ENCODE measurements at places on chromosomes 11 and 22.
A peak's percentile ranks its signal among the peaks of the same experiment; 100 is the strongest.

- no peak for DNase-seq
Observed at GRCh38 chr11:120425527-120425926, 86.0 kb upstream of the GRIK4 start.

DNA sequence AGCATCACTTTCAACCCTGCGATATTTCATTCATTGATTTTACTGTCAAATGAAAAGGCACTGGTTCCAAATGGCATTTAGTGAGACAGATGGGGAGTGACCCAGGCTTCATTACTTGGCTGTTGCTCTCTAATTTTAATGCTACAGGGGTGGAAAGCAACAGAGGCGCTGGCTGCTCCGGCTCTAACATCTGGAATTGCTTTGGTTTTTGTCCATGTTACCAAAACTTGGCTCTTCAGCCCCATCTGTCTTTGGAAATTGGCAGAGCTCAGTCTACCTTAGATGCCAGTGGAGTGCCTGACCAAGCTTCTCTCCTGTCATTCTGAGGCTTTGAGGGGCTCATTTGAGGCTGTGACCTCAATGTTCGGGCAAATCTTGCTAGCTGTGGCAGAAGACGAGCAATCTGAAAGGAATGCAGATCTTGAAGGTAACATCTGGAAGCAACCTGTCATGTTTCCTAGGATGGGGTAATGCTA, 409.5 kb upstream of the SYN3 start:
- DNase-seq: no peak

GRCh38 chr11:62788991-62789390, 1.8 kb downstream of the TMEM179B start:
- no peak for DNase-seq

GRCh38 chr11:76978239-76978638, 56.0 kb upstream of the B3GNT6 start:
- no peak for DNase-seq

DNA sequence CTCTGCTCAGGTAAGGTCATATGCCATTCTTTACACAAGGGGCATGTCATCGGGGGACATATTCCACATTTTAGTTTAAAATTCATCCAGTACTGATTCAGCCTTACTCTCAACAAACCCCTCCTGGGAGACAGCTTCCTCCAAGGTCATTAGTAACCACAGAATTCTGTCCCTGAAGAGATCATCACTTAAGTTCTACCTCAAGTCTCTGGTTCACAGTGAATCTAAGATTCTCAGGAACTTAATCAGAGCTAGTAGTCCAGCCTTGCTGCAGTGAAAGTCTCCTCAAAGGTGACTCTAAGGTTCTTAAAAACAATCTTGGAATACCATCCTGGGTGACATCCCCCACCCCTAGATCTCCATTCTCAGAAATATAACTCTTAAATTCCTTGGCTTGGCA, 18.9 kb upstream of the GDPD4 start:
- DNase-seq: no peak

GRCh38 chr11:20459865-20460264, 72.3 kb downstream of the PRMT3 start:
- no peak for DNase-seq

DNA sequence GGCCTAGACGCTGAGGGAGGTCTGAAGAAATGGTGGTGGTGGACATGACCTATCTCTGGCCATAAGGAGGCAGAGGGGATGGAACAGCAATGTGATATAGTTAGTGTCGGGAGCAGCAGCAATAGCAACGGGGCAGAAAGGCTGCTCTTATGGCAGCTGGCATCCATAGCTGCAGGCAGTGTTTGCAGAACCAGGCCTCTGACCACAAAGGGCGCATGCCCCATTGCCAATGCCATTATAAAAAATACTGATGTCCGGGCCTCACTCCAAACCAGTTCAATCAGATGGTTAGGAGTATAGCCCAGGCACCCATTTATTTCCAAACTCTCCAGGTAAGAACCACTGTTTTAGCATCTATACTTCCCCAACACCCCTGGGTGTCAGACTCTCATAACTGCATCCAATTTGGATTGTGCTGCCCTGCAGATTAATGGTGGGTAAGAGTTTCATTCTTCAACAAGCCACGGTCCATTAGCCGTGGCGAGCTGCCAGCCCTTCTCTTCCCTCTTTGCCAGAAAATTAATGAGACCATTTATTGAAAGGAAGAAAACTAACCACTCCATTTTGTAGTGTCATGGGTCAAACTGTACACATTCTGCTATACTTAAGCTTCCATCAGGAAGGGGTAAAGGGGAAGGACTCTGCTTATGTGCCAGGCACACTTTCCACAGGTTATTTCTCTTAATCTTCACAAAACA, 72.8 kb upstream of the SPON1 start:
- no peak for DNase-seq

DNA sequence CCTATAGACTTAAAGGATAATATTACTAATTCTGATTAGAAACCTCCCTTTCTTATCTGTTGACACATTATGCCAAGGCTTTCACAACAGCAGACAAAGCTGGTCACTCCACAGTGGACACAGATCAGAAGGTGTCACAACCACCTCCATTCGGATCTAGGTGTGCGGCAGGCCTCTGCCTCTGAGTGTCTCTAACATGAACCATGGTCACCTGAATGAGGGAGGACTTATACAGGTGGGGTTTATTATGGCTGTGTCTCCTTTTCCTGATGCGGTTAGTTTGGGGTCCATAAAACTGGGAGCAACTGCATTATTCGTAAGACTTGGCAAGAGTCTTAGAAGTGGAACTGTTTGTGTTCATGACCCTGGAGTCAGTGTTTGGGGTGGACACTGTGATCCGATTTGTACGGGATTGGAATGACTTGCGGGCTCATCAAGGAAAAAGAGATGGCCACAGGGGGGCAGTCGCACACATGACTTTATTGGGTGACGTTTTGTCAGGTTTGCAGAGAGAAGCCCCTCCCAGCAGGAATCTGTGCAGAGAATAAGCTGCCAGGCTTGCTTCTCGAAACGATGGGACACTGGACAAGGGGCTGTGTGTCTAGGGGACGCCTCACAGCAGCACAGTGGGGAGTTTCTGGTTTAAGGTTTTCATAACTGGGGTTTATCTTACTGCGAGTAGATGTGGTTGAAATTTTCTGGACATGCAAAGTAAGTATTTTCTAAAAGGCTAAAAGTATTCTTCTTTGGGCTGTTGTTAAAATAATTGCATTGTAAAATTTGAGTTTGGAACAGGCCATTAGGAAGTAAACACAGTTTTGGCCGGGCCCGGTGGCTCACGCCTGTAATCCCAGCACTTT, 90.6 kb downstream of the GAB4 start:
- peak; percentile 31 for DNase-seq

- no peak for DNase-seq
Observed at GRCh38 chr11:13210424-13210823, 67.2 kb upstream of the BMAL1 start.

GRCh38 chr11:6237761-6238302, 1.1 kb upstream of the CNGA4 start:
- no peak for DNase-seq

DNA sequence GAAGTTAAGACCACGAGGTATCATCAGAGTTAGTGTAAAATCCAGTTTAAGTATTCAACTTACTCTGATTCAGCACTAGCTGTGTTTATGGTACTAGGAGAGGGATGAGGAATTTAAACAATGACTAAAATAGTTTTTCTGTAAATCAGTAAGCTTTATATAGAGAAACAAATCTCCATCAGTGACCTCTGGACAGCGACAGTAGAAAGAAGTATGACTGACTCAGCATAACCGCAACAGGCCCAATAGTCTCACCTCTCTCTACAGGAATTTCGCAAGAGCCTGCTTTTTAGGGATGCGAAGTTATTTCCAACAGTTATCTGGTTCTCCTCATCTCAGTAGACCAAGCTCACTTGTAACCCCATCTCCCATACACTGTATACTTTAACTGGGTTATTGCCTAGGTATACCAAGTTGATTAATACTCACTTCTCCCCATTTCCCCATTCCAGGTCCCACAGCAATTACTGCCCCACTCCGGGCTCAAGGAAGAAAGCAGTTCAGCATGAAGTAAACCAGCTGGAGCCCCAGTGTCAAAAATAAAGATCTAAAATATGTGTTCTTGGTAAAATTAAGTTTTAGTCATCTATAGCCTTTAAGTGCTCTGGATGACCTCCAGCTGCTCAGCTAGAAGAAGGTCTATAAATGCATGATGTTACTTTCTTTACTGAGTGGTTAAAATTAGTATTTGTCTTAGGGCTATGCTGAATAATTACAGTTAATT, 770.6 kb upstream of the CCDC90B start:
- no peak for DNase-seq

- no peak for DNase-seq
Observed at GRCh38 chr22:48709453-48709852, 1118.2 kb downstream of the BRD1 start.

- DNase-seq: no peak
Observed at GRCh38 chr22:37487571-37487970, 1.4 kb upstream of the MFNG start.

DNA sequence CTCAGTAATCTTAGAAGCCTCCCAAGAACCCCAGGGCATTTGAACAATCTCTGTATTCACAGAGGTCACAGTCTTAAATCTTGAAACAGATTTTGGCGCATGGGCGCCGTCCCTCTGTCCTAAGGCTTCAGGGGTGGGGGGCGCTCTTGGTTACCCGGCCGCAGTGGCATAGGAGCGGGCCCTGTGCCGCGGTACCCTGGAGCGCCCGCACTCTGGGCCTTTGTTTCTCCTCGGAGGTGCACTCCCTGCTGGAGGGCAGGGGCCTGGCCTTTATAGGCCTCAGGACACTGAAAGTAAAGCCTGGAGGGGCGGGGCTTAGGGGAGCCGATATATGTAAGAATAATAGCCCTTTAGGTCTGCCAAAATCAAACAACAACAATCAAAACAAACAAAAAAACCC, 197.3 kb upstream of the FOLH1 start:
- DNase-seq: no peak

GRCh38 chr11:16924826-16925560, 89.2 kb downstream of the PLEKHA7 start:
- no peak for DNase-seq

- no peak for DNase-seq
Observed at GRCh38 chr11:112481431-112481830, 220.8 kb upstream of the PLET1 start.

DNA sequence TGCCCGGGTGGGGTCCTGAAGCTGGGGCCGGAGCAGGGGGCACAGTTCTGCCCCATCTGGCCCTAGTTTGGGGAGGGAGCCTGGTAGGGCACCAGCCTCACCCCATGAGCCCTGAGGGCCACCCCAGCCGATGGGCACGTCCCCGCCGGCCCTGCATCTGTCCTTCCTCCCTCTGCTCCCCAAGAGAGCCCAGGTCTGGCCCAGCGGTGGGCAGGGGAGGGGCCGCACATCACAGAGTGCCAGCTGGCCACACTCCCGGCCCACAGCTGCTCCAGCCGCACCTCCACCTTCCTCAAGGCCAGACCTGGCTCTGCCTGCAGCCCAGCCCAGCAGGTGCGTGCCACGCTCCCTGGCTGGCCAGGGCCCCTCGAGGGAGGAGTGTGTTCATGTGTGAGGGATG, 21.6 kb downstream of the BRSK2 start:
- no peak for DNase-seq

DNA sequence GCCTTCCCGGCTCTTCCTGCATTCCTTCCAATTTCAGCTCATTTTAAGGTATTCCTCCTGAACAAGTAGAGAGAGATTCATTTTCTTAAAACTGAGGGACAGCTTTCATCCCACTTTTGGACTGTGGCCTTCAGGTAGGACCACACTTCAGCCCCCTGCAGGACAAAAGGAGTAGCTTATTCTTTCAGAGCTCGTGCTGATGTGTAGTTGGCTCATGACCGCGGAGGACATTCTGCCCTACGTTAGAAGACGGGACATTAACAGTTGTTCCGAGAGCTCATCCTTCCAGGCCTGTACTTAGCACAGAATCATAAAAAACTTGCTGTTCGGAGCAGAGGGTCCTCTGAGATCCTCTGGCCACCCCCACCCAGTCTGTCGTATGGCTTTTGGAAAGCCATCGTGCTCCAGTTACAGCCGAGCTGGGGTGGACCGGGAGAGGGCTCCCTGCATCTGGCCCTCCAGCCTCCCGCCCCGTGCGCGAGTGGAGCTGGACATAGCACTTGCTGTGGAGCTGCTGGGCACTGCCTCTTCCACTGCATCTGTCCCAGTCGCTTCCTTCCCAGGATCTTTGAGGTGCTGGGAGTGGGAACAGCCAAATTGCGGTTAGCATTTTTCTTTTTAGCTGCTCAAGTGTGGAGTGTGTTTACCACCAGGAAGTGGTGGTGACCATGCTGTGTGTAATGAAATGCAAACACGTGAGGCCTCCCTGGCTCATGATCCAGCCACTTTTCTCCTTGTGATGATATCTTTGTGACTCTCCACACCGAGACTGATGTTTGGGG, 250.3 kb downstream of the TBC1D22A start:
- no peak for DNase-seq

- no peak for DNase-seq
Observed at GRCh38 chr22:45200860-45201511, 37.3 kb downstream of the NUP50 start.

GRCh38 chr11:11985016-11985715, 23.3 kb downstream of the DKK3 start:
- no peak for DNase-seq

DNA sequence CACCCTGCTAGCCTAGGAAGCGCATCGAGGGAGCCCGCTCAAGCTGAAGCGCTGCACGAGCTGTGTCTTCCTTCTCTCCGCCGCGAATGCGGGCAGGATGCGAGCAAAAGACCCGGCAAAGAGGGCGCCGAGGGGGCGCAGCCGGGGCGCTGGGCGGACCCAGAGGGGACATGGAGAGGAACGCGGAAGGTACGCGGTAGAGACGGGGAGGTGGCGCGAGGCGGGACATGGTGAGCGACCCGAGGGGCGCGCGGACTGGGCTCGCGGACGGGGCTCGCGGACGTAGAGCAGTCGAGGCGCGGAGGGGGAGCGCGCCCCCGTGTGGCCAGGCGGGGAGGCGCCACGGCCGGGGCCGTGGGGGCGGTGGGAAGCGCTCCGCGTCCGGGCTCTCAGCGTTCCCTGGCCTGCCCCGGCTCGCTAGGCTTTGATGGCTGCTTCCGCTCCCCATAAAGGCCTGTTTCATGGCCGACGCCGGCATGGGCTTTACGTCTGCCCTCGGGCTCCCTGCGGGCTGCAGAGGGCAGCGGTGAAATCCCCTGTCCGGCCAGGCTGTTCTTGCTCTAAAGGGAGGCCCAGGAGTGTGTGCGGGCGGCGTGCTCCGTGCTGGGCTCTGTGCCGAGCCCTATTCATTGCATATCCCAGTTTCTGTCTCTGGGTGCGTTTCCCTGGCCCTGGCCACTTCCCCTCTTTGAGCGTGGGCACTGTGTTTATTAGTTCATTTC, 31.2 kb upstream of the TRIM29 start:
- peak; percentile 35 for DNase-seq

Data from stimulated activated CD4-positive, alpha-beta T cell treated with anti-CD3 and anti-CD28 coated beads, TNF-alpha, amount 100 ng/mL, for 4 hours (primary cell).